ENCODE measurements at places on chromosomes 6 and 20. TPM values are rescaled to one million over a fixed set of nuclear protein-coding genes. Genes with fewer than 3 reads are reported as not detected.

The ATG5 gene
- total RNA-seq = 27.5 TPM

GRCh38 chr6:125954735-125955339, 1.7 kb upstream of the HINT3 start:
- H3K4me3 ChIP-seq = no peak overlapping the region
- H3K27ac ChIP-seq = no peak overlapping the region
- peaks cover 8% of the 10 kb centered on the region for H3K4me1 ChIP-seq
- no peaks in the 10 kb centered on the region for H3K27me3 ChIP-seq
- DNase-seq = no peak

DNA sequence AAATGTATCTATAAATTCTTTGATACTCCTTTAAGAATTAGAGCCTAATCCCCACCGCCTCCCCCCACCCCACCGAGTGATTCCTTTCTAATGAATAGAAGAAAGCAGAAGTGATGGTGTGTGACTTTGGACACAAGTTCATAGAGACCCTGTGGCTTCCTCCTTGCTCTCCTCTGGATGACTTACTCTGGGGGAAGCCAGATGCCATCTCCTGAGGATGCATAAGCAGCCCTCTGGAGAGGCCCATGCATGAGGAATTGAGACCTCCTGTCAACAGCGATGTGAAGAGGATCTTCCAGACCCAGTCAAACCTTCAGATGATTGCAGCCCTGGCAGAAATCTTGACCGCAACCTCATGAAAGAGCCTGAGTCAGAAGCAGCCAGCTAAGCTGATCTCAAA, 21.1 kb downstream of the AHCY start:
- H3K27me3 ChIP-seq = no peaks in the 10 kb centered on the region
- peaks cover 9% of the 10 kb centered on the region for H3K36me3 ChIP-seq
- no peak for DNase-seq
- H3K4me3 ChIP-seq = no peak overlapping the region
- H3K27ac ChIP-seq = no peak overlapping the region

The PTGIS gene
- not detected for total RNA-seq

DNA sequence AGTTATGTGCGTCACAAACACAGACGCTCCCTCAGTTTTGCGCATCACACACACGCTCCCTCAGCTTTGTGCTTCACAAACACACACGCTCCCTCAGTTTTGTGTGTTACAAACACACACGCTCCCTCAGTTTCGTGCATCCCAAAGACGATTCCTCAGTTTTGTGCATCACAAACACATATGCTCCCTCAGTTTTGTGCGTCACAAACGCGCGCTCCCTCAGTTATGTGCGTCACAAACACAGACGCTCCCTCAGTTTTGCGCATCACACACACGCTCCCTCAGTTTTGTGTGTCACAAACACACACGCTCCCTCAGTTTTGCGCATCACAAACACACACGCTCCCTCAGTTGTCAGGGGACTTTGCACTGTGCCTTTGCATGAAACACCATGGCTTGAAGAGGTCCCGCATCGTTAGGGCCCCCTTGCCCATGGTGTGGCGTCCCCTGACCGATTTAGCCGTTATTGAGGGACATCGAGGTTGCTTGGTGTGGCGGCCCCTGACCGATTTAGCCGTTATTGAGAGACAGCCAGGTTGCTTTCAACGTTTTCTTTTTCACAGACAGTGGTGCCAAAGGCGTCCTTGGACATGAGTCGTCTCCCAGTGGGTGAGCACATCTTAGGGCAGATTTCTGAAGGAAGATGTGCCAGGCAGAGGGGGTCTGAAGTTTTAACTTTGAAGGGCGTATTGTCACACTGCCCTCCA, 28.1 kb upstream of the MYT1 start:
- no peaks in the 10 kb centered on the region for H3K4me1 ChIP-seq
- H3K36me3 ChIP-seq = no peaks in the 10 kb centered on the region
- DNase-seq = no peak

DNA sequence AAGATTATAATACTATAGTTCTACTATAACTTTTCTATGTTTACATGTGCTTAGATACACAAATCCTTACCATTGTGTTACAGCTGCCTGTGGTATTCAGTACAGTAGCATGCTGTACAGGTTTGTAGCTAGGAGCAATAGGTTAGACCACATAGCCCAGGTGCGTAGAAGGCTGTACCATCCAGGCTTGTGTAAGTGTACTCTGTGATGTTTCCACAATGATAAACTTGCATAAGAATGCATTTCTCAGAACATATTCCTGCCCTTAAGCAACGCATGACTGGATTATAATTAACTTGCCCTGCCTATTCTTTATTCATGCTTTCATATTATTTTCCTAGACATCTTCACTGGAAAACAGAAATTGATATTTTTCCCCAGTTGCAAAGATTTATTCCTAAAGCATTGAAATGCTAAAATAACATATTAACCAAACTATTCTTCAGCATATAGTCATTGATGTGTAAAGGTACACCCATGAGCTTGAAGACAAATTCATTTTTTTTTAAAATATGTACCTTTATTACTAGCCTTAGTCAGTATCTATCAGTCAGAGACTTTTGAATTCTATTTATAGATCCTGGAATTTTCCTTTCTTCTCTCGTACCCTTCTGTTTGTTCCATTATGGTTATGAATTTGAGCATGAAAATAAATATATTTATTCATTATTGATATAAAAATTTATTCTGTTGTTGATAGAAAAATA, 7.2 kb upstream of the CTAGE9 start:
- no peaks in the 10 kb centered on the region for H3K4me1 ChIP-seq
- H3K36me3 ChIP-seq = no peaks in the 10 kb centered on the region
- H3K4me3 ChIP-seq = no peak overlapping the region
- no peak for DNase-seq
- no peaks in the 10 kb centered on the region for H3K27me3 ChIP-seq

DNA sequence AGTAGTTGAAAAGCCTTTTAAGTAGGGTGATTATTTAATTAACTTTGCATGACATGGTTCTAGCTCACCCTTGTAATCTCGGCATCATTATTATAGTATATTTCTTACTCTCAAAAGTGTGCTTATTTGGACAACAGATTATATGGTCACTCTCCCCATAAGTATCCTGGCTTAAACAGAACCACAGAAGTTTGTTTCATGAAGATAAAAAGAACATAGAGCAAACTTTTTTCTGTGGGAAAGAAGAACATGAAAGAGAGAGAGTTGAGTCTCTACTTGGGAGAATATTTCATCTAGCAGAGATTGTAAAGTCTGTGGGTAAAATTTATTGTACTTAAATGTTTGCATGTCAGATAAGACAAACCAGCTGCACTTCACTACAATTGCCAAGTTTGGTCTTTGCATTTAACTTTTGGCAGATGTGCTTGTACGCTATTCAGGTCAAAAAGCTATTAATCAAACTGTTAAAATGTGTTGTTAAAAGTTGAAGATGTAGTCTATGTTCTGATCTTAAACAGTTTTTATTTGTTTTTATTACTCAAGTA, 33.4 kb upstream of the PRIM2 start:
- H3K27me3 ChIP-seq = no peaks in the 10 kb centered on the region
- no peak for DNase-seq
- H3K4me3 ChIP-seq = no peak overlapping the region
- no peaks in the 10 kb centered on the region for H3K36me3 ChIP-seq
- H3K27ac ChIP-seq = no peak overlapping the region

DNA sequence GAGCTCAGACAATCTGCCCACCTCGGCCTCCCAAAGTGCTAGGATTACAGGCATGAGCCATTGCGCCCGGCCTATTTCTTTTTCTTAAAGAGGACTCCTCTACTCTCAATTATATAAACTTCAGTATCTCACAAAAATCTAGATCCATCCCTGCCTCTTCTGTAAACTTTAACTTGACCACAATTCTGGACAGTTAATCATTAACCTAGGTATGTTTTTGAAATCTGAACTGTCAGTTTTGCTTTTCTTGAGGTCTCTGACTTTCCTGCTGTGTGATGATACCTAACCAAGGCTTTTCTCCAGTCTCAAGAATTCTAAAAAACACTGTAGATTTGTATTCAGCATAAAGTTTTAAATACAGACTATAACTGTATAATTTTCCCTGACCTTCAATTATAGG, 388.2 kb upstream of the SYNCRIP start:
- H3K27me3 ChIP-seq = no peaks in the 10 kb centered on the region
- no peak for DNase-seq
- no peaks in the 10 kb centered on the region for H3K36me3 ChIP-seq
- no peaks in the 10 kb centered on the region for H3K4me1 ChIP-seq
- no peak overlapping the region for H3K27ac ChIP-seq

The RSPO3 gene
- total RNA-seq = not detected

The BPIFA1 gene
- total RNA-seq = not detected

DNA sequence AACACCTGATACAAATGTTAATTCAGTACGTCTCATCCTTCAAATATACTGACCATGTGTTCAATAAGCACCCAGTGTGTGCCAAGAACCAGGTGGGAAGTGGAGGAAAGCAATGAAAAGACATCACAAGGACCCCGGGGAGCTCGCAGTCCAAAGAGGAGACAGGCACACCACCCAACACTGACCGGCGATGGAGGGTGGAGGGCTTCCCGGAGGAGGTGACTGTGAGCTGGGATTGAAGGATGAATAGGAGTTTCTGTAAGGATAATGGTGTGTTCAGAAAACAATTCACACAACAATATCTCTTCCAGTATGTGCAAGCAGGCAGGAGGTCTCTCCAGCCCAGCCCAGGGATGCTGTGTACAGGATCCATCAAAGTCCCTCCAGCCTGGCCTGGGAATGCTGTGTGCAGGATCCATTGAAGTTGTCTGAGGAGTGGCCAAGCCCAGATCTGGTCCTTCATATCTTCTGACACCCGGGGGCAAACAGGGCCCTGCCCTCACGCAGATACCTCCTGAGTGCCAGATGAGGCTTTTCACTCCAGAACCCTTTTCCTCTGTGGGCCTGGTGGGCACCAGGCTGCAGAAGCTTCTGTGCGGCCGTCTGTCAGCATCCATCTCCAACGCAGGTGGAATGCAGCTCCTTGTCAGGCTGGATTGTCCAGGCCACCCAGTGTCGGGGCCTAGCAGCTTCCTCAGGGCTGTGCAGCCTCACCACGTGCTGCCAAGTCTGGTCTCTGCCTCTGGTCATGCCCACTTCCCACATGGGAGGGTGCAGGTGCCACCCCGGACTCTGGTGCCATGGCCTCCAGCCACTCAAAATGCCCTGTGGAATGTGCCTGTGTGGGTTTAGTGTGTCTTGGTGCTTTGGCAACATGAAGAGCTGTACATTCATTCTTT, 36.3 kb downstream of the DLL1 start:
- H3K4me3 ChIP-seq = no peak overlapping the region
- H3K27me3 ChIP-seq = no peaks in the 10 kb centered on the region
- no peak overlapping the region for H3K27ac ChIP-seq
- no peaks in the 10 kb centered on the region for H3K36me3 ChIP-seq
- H3K4me1 ChIP-seq = no peaks in the 10 kb centered on the region
- DNase-seq = no peak

DNA sequence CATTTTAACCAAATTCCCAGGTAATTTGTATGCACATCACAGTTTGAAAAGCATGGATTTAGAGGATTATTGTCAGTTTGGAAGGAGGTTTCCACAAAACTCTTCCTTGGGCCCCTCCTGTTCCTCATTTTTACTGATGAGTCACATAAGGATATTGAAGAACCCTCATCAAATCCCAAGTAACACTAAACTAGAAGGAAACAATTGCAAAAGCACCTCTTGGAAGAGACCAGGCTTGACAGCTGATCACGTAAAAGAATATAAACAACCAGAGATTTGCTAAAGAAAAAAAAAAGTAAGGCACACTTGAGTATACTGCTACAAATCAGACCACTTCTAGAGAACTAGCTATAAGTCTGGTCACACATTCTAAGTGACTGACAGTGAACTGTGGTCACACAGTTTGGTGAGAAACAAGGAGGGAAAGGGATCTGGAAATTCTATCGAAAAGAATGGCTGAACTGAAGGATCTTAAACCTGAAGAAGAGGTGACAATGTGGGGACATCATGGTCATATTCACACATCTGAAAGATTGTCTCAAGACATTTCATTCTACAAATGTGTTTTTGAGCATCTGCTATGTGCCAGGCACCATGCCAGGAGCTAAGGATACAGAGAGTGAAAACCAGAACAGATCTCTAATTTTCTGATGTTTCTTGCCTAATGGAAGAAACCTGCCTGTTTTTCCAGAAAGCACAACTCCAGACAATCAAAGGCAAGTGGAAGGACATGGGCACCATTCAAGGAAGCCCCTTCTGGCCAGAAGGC, 24.1 kb downstream of the ZHX3 start:
- H3K36me3 ChIP-seq = no peaks in the 10 kb centered on the region
- H3K4me1 ChIP-seq = no peaks in the 10 kb centered on the region
- H3K27ac ChIP-seq = no peak overlapping the region
- no peak overlapping the region for H3K4me3 ChIP-seq

The SUPT3H gene
- total RNA-seq = 10.9 TPM

The SULF2 gene
- total RNA-seq = 12.3 TPM

- H3K27ac ChIP-seq = no peak overlapping the region
- H3K36me3 ChIP-seq = no peaks in the 10 kb centered on the region
Measured at GRCh38 chr6:42505385-42505718, 53.6 kb upstream of the TRERF1 start.

- peaks cover 18% of the 10 kb centered on the region for H3K4me1 ChIP-seq
- no peaks in the 10 kb centered on the region for H3K36me3 ChIP-seq
- DNase-seq = no peak
- no peak overlapping the region for H3K4me3 ChIP-seq
Measured at GRCh38 chr6:3333263-3333662, 74.5 kb downstream of the PSMG4 start.

DNA sequence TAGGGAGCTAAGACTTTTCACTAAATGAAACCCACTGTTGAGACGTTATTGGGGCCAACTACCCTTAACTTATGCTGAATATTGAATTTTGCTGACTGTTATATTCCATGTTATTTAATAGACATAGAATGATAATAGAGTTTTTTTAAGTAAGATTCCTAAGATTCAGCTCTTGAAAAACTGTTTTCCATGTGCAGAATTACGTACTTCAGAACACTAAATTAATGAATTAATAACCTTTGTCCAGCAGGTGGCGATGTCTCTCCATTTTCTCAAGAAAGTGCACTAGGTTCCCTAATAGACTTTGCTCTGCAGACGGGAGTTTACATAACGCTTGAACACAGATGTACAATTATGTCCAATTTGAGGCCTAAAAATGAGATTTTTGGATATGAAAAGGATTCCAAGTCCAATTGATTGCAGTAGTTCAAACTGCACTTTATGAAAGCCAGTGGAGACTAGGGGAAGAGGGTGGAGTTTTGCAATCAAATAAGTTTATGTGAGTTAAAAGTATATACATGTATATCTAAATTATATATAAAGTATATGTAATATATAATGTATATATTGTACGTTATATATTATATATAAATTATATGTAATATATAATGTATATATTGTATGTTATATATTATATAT, 282.1 kb downstream of the UST start:
- peaks cover 15% of the 10 kb centered on the region for H3K4me1 ChIP-seq
- no peak overlapping the region for H3K27ac ChIP-seq
- no peaks in the 10 kb centered on the region for H3K27me3 ChIP-seq
- peaks cover 3% of the 10 kb centered on the region for H3K36me3 ChIP-seq
